Heart left ventricle (tissue), 16 donors: ENCODE measurements at places on chromosomes 2 and 18.

DNA sequence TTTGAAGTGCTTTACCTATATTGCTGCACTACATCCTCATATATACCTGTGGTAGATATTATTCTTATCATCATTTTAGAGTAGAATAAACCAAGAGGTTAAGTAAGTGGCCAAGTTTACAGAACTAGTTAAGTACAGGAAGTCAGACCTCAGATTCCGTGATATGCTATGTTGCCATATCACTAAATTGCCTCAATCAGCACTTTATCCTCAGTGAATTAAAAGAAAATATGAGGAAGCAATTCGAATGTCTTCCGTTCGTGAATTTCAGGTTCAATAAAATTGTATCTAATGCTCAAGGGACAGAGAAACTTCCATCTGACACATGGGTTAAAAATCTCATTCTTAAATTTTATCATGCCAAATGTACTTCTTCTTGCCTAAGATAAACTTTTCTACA, 848.6 kb downstream of the CPS1 start:
- no peak for DNase-seq

- DNase-seq: no peak
Observed at GRCh38 chr2:171595896-171596295, 73.6 kb downstream of the CYBRD1 start.

- DNase-seq: no peak
Observed at GRCh38 chr2:105287692-105288091, 41.8 kb downstream of the TGFBRAP1 start.

- DNase-seq: no peak
Observed at GRCh38 chr2:14492920-14493503, 139.5 kb upstream of the LRATD1 start.

- DNase-seq: no peak
Observed at GRCh38 chr2:55175254-55176093, 56.6 kb downstream of the CLHC1 start.
